ENCODE measurements at places on chromosomes 2 and 18. TPM values are rescaled to one million over a fixed set of nuclear protein-coding genes. Genes with fewer than 3 reads are reported as not detected.

RND3 gene
- 48.0 TPM for total RNA-seq

GPAT2 gene
- not detected for total RNA-seq

PIEZO2 gene
- total RNA-seq: not detected

LYPD1 gene
- not detected for total RNA-seq

SLC9A4 gene
- not detected for total RNA-seq

UGT1A10 gene
- total RNA-seq: 140 TPM

SATB2 gene
- total RNA-seq: 0.18 TPM

FOXD4L1 gene
- total RNA-seq: not detected

PLA2R1 gene
- total RNA-seq: 9.3 TPM

QPCT gene
- 54.2 TPM for total RNA-seq

CFAP210 gene
- not detected for total RNA-seq

IL1B gene
- 0.13 TPM for total RNA-seq

CD207 gene
- total RNA-seq: not detected

PRKAG3 gene
- total RNA-seq: not detected

HOXD9 gene
- not detected for total RNA-seq

ACMSD gene
- not detected for total RNA-seq

SERPINB11 gene
- not detected for total RNA-seq

TMEFF2 gene
- not detected for total RNA-seq

C2orf66 gene
- not detected for total RNA-seq

REV1 gene
- total RNA-seq: 18.1 TPM

STK39 gene
- total RNA-seq: 37.8 TPM

SH3BP4 gene
- 44.5 TPM for total RNA-seq

LHCGR gene
- total RNA-seq: not detected

MXD1 gene
- total RNA-seq: 18.3 TPM

TEX44 gene
- total RNA-seq: not detected

ATP8B1 gene
- total RNA-seq: 25.8 TPM

CAPN14 gene
- total RNA-seq: not detected

ZSWIM2 gene
- total RNA-seq: not detected

LRRC30 gene
- not detected for total RNA-seq

CCT4 gene
- 145 TPM for total RNA-seq

CNTNAP5 gene
- not detected for total RNA-seq

CYS1 gene
- not detected for total RNA-seq

SLC23A3 gene
- total RNA-seq: 9.9 TPM

C2orf72 gene
- total RNA-seq: 2.1 TPM

GPR75 gene
- 1.4 TPM for total RNA-seq

DOK6 gene
- total RNA-seq: not detected

Data from HT-29 (cell line).